ENCODE measurements at places on chromosomes 1 and 21.

- DNase-seq: no peak
Observed at GRCh38 chr1:177307771-177308170, 137.0 kb downstream of the BRINP2 start.

GRCh38 chr1:153507926-153508583, 27.7 kb downstream of the S100A6 start:
- DNase-seq: no peak

DNA sequence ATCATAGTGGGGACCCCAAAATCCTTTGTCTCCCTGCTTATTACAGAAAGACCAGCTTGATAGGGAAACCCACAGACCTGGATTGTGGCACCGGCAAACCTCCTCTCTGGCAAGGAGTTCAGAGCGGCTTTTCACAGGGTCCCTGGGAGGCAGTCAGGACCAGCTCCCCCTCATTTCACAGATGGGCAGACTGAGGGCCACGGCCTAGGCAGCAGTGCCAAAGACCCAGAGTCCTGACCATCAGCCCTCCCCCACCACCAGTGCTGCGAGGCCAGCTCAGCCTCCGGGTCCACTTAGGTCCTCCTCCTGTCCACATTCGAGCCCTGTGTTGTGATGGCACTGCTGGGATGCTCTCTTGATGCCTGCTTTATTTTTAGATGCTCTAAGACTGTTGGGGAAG, 57.2 kb downstream of the CAMK2N1 start:
- DNase-seq: no peak

GRCh38 chr1:54298284-54299033, 98.5 kb downstream of the MRPL37 start:
- DNase-seq: no peak

- DNase-seq: peak; percentile 58
Observed at GRCh38 chr1:33709783-33710718, 153.8 kb upstream of the HMGB4 start.

DNA sequence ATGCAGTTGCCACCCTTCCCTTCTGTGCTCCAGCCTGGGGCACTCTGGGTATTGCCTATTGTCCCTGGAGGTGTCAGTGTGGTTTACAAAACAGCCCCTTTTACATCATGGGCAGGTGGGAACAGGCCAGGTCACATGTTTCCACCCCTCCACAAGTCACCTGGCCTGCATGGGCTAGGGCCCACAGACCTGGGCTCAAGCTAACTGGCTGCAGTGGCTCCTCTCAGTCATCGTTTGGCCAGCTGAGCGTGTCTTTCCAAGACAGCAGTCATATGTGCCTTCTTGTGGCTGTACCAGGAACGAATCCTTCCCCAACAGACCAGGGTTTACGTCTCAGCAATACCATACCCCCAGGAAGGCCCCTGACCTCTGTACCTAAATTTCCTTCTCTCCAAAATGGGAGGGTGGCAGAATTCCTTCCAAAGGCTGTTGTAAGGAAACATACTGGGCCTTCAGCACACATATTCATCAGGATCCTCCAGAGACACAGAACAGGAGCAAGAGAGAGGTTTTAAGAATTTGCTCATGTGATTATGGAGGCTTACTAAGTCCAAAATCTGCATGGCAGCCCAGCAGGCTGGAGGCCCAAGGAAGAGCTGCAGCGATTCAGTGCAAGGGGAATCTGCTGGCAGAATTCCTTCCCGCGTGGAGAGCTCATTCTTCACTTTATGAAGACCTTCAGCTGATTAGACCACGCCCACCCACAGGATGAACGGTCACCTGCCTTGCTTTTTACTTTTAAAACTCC, 10.6 kb upstream of the TAS1R2 start:
- no peak for DNase-seq

All from head of caudate nucleus (tissue), 42 donors.